ENCODE measurements at places on chromosomes 3 and 15.

DNA sequence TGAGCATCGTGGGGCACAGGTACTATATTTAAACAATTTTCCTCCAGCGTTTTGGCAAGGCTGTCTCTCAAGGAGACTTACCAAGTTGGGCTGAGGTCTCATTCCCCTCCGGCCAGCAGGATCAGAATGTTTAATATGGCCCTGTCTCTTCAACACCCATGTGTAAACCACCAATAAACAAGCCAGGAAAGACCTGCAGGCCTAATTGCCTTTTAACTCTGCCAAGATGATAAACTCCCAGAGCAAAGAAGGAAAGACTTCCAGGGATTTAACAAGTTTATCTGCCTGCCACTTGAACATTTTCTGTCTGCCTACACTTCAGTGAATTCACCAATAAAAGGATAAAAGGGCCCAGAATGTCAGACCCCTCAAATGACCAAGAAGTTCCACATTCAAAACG is 130.3 kb upstream of the WNT5A start:
- no peak for DNase-seq

DNA sequence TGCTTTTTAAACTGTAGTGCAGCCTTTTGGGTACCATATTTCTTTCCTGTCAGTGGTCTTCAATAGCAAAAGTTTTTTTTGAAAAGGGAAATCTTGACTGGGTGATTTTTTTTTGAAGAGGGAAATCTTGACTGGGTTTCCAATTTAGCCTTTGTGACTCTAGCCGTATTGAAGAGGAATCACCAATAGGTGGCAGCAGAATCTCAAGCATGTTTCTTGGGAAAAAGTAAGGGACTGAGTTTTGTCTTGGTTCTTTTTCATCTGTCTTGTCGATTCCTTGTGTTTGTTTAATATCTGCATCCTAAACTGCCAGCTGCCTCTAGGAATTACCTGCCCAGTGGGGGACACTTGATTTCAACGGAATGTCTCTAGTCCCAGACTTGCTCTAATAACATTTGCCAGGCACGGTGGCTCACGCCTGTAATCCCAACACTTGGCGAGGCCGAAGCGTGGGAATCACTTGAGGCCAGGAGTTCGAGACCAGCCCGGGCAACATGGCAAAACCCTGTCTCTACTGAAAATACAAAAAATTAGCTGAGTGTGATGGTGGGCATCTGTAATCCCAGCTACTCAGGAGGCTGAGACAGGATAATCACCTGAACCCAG is 89.2 kb downstream of the RBPMS2 start:
- DNase-seq: no peak

- no peak for DNase-seq
Measured at GRCh38 chr3:100988080-100988479, 5.1 kb downstream of the ABI3BP start.

DNA sequence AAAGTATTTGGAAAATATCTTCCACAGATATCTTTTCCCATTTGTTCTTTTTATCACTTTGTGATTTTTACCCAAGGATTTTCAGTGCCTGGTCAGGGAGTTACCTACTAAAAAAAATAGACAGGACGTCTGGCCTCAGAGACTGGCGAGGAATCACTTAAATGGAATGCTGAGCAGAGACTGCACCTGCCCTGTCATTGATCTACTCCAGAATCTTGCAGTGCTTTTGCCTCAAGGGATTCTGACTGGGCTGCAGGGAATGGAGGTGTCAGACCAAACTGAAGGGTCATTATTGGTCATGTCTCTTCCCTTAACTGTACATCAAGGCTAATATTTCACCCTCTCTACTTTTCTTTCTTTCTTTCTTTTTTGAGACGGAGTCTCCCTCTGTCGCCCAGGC is 12.1 kb upstream of the RYR3 start:
- no peak for DNase-seq

DNA sequence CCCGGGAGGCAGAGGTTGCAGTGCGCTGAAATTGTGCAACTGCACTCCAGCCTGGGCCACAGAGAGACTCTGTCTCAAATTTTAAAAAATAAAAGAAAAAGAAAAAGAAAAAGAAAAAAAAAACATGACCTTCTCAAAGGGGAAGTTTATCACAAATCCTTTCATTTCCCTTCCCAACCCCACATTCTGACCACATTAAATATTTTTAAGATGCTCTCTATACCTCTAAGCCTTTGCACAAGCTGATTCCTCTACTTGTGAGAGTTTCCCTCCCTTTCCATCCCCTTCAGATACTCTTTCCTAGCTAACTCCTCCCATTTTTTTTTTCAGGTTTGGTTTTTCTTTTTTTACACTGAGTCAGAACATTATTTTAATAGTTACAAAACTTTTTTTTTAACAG is 4.0 kb downstream of the HIGD1A start:
- no peak for DNase-seq

DNA sequence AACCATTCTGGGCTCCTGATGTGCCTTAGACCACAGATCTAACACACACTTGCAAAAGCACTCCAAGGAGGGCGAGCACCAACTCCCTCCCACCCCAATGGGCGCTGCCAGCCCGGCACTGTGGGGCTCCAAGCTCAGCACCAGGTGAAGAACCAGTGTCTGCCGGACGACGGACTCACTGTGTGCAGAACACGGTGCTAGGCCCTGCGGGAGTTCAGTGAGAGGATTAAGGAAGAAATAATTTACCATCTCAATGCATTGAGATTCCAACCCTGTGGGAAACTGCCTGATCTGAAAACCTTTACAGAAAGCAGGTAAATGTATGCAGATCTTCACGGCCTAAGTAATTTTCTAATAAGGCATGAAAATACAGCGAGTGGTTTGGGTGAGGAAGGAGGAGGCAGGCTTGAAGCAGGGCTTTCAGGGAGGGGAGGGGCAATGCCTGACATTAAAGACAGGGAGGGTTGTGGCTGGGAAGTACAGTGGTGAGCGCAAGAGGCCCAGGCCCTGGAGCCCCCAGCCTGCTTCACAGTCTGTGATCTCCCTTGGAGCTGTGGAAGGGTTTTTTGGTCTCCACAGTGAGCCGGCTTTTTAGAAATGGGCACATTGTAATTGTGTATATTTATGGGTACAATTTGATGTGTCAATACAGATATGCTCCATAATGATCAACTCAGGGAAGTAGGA is 35.6 kb upstream of the CHRNB4 start:
- DNase-seq: no peak

DNA sequence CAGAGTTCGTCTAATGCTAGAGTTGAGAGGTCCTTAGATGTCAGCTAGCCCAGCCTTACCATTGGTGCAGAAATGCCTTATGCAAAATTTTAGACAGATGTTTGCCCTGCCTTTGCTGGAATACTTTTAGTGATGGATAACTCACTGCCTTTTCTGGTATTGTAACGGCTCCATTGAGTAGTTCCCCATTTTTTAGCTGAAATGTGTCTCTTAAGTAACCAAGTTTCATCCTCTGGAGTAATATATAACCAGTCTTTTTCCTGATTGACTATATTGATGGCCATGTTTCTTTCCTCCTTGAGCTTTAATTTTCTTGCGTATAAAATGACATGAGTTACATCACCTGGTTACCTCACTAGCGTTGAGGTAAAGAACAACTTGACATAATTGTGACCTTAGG is 45.0 kb downstream of the SNRK start:
- no peak for DNase-seq

GRCh38 chr3:149339931-149340309 is 6.5 kb upstream of the TM4SF18 start:
- DNase-seq: peak; percentile 76

DNA sequence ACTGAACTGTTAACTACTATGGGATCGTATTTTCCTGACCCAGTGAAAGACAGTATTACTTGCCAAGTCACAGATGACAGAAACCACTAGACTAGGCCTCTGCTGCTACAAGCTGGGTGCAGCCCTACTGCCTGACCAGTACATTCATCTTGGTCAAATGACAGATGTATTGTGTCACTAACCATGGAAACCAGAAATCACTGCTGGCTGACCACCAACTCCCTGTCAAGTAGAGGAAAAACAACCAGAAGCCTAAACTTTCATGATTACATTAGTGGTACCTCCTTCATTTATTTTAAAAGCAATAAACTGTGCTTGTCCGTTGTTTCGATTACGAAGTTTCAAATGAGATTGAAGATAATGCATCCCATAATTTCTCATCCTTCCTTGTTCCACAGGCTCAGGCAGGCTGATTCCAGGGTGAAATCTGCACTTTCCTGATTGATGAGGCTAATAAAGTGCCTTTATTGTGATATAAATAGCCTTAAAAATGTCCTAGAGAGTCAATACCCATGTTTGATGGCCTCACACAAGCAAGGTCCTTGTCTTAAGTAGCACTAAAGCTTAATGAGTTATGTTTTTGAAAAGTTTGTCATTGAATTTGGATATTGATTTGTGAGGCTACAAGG is 309.7 kb downstream of the LSAMP start:
- no peak for DNase-seq

GRCh38 chr15:76185716-76186115 is 125.6 kb downstream of the ETFA start:
- no peak for DNase-seq

DNA sequence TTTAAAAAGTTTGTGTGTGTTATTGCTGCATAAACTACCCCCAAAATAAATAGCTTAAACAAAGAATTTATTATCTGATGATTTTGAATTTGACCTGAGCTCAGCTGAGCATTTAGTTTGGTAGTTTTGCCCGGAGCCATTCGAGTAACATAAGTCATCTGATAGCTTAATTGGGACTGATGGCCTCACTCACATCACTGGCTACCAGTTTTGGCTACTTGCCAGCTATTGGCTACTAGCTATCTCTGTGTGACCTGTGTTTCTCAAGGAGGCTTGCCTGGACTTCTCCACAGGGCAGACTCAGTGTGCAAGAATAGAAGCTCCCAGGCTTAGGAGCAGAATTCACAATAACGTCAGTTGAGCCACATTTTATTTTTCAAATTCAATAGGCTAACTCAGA is 9.0 kb downstream of the CNTN3 start:
- no peak for DNase-seq

GRCh38 chr3:117441851-117442250 is 732.3 kb downstream of the TUSC7 start:
- DNase-seq: no peak
